DND-41 (cell line): ENCODE measurements at places on chromosomes 11 and 22.

- H3K27ac ChIP-seq, result no peak overlapping the region
- no peaks in the 10 kb centered on the region for H3K4me1 ChIP-seq
- H3K36me3 ChIP-seq, result no peaks in the 10 kb centered on the region
- DNase-seq, result no peak
- peaks cover 3% of the 10 kb centered on the region for H3K27me3 ChIP-seq
Observed at GRCh38 chr11:9180784-9181183, 84.4 kb downstream of the DENND5A start.

DNA sequence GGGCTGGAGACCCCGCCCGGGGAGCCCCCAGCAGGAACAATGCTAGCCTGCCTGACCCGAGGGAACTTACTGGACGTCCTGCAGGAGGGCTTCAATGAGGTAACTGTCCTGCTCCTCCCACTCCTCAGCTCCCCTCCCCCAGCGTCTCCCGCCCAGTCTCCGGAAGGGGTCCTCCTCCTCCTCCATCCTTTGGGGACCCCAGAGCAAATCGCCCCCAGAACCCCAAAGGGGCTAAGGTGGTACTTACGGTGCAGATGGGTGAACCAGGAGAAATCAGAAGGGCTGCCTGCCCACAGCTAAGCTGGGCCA, 272 bp downstream of the DIXDC1 start:
- no peak for DNase-seq
- H3K27ac ChIP-seq, result no peak overlapping the region
- peaks cover 28% of the 10 kb centered on the region for H3K4me1 ChIP-seq
- no peak overlapping the region for H3K4me3 ChIP-seq
- no peaks in the 10 kb centered on the region for H3K27me3 ChIP-seq
- no peaks in the 10 kb centered on the region for H3K36me3 ChIP-seq

DNA sequence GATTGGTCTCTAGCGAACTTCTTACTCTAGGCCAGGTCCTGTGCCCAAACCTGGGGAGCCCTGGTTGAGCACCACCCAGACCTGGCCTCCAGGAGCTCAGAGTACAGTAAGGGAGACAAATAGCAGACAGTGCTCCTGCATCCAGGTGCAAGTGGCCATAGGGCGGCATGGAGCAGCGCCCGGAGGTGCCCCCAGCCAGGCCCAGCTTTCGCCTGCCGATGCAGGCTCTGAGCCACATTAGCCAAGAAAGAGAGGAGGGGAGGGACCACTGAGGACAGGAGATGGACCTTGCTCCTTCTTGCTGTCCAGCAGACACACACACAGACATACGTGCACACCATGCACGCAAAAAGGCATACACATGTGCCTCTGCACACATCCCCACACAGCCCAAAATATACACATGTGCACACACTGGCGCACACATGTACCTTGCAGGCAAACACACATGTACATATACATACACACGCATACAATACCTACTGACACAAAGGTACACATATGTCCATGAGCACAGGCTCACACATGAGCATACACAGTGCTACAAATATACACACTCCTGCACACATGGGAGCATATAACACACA, 68.7 kb upstream of the FGF3 start:
- peaks cover 4% of the 10 kb centered on the region; the same call in 1 of the 2 replicates for H3K4me1 ChIP-seq
- H3K27ac ChIP-seq, result no peak overlapping the region
- no peaks in the 10 kb centered on the region for H3K36me3 ChIP-seq
- DNase-seq, result no peak

DNA sequence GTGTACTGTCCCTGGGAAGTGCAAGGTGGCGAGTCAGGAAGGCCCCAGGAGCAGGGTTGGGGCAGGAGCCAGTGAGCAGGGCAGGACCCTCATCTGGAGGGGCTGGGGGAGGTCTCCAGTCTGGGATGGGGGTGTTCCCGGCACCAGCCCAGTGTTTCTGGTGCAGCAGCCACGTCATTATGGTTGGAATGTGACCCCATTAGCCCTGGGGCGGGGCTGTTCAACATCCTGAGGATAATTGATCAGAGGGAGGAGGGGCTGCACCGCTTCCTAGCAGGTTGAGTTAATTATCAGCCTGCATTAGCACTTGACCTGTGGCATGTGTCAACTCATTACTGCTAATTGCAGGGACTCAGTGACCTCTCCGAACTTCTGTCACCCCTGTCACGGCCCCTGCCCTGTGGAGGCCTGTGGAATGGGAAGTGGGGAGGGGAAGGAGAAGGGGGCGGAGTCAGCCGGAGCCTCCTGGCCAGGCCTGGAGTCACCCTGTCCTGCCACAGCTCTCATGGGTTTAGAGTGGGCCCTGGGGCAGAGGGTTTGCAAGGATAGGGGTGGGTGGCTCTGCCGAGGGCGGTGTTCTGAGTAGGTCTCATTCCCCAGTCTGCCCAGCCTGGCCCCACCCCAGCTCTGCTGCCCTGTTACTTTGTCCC, 52.8 kb upstream of the CCDC188 start:
- no peak for DNase-seq
- H3K4me1 ChIP-seq, result peaks cover 19% of the 10 kb centered on the region

DNA sequence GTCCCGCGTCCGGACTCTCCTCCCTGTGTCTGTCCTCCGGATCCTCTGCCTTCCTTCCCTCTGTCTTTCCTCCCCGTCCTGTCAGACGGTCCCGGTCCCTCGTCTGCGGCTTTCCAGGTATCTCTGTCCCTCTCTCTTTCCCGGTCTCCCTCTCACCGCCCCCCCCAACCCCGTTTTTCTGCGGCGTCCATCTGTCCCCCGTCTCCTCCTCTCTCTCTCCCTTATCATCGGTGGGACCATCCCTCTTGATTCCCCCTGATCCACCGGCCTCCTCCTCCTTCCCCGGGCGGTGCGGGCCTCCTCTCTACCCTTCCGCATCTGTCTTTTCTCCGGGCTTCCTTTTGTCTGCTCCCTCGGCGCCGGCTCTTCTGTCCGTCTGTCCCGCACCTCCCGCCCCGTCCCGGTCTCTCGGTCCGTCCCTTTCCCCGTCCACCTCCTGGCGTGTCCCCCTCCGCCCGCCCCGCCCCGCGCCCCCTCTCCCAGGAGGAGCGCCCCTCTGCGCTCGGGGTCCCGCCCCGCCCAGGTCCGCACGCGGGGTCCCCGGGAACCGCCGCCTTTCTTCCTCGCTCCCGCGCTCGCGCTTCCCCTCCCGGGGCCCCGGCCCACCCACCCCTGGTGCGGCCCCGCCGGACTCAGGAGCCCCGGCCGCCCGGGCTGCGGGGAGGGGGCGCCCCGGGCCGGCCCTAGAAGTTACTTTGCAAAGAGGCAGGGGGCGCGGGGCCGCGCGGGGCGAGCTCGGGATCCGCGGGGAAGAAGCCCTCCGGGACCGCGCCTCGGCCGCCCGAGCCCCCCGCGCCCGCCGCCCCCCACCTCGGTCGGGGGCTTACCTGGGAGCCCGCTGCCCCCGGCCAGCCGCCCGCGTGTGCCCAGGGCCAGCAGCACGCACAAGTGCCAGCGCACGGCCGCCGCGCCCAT, 568 bp downstream of the SCUBE1 start:
- H3K36me3 ChIP-seq, result no peaks in the 10 kb centered on the region
- H3K4me3 ChIP-seq, result no peak overlapping the region
- H3K4me1 ChIP-seq, result no peaks in the 10 kb centered on the region
- DNase-seq, result no peak
- H3K27me3 ChIP-seq, result no peaks in the 10 kb centered on the region
- H3K27ac ChIP-seq, result no peak overlapping the region

- DNase-seq, result no peak
- no peaks in the 10 kb centered on the region for H3K27me3 ChIP-seq
- no peaks in the 10 kb centered on the region for H3K4me1 ChIP-seq
- no peak overlapping the region for H3K27ac ChIP-seq
- no peaks in the 10 kb centered on the region for H3K36me3 ChIP-seq
Observed at GRCh38 chr11:102177974-102178631, 67.9 kb downstream of the YAP1 start.

- H3K4me1 ChIP-seq, result no peaks in the 10 kb centered on the region
- H3K27me3 ChIP-seq, result peaks cover 2% of the 10 kb centered on the region
- no peak overlapping the region for H3K27ac ChIP-seq
- no peaks in the 10 kb centered on the region for H3K36me3 ChIP-seq
- no peak overlapping the region for H3K4me3 ChIP-seq
Observed at GRCh38 chr11:130668751-130669150, 220.3 kb downstream of the ADAMTS15 start.

DNA sequence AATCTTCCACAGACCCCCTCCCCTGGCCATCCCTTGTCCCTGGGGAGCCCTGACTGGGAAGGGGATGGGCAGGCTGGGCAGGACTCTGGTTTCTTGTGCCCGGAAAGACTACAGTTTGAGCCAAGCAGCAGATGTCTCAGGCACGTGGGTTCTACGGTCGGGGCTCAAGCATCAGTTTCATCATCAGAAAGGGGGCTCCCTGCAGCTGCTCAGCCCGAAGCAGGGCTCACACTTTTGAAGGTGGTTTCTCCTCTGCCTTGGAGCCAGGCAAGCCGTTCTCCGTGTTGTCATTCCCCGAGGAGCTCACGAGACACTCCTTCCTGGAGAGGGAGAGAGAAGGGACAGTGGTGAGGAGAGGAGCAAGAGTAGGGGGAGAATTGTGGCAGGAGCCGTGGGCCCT, 15.8 kb downstream of the SCN4B start:
- peaks cover 33% of the 10 kb centered on the region for H3K27me3 ChIP-seq
- no peak overlapping the region for H3K4me3 ChIP-seq
- DNase-seq, result no peak
- no peaks in the 10 kb centered on the region for H3K4me1 ChIP-seq

DNA sequence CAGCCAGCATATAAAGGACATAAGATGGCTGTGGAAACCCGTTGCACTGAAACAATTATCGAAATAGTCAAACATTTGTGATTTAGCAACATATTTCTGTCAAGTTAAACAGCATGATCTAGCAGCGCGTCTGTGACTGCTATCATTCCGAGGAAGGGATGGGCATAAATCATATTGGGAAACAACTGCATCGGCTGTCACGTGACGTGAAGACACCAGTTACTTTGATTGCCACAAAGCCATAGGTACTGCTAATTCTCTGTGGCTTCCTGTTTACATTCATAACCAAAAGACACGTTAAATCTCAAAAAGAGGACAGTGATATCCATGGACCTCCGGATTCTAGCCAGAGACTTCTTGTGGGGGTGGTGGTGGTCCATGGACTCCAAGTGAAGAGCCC, 87.8 kb downstream of the CACNA1I start:
- H3K4me3 ChIP-seq, result no peak overlapping the region
- H3K4me1 ChIP-seq, result peaks cover 8% of the 10 kb centered on the region
- H3K36me3 ChIP-seq, result no peaks in the 10 kb centered on the region
- no peaks in the 10 kb centered on the region for H3K27me3 ChIP-seq
- no peak overlapping the region for H3K27ac ChIP-seq

DNA sequence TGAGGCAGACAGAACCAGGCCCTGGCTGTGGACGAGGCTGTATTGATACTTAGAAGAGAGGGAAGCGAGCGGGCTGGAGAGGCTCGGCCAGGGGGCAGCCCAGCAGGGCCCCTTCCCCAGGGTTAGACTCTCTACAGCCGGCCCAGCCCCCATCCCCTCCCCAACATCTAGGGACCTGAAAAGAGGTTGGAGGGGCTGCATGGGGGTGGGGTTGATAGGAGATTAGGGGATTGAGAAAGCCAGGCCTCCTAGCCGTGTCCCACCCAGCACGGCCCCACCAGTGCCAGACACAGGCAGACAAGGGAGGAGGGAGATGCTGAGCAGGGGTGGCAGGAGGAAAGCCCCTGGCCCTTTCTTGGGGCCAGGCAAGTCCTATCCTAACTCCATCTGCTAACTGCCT, 5.7 kb downstream of the LSP1 start:
- H3K27ac ChIP-seq, result no peak overlapping the region
- no peaks in the 10 kb centered on the region; the same call in 1 of the 2 replicates for H3K36me3 ChIP-seq
- H3K4me1 ChIP-seq, result peaks cover 4% of the 10 kb centered on the region
- no peaks in the 10 kb centered on the region for H3K27me3 ChIP-seq

- no peak within 1 kb of the TSS for H3K27ac ChIP-seq
- no peak for DNase-seq
- H3K4me3 ChIP-seq, result no peak within 1 kb of the TSS
- H3K4me1 ChIP-seq, result no peaks in the 10 kb centered on the region
Observed at GRCh38 chr11:75668451-75669297, at the start of gene MAP6. MAP6 (minus strand) TSS chr11:75669038; CDS start chr11:75668369, 669 bp downstream.

DNA sequence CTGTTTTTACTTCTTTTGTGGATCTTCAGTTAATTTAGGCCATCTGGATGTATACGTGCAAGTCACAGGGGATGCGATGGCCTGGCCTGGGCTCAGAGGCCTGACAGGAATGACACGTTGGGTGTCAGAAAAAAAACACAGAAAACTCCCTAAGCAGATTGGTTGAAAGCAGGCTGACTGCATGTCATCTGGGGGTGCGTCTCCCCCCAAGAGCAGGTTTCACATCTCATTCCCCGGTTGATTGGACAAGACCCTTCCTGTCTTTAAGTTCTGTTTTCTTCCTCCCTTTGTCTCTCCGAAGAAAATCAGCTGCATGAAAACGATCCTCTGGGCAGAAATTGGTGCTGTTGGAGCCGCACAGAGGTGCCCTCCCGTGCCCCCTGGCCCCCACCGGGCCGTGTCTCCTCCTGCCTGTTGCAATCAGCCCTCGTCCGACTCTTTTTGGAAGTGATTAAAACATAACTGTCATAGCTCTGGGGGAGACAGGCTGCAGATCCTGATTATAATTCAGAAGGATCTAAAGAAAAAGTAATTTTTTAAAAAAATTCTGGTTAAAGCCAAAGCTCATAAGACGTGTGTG, 71.8 kb upstream of the PARVG start:
- H3K27ac ChIP-seq, result no peak overlapping the region
- H3K4me1 ChIP-seq, result no peaks in the 10 kb centered on the region
- H3K36me3 ChIP-seq, result no peaks in the 10 kb centered on the region
- peaks cover 2% of the 10 kb centered on the region for H3K27me3 ChIP-seq

DNA sequence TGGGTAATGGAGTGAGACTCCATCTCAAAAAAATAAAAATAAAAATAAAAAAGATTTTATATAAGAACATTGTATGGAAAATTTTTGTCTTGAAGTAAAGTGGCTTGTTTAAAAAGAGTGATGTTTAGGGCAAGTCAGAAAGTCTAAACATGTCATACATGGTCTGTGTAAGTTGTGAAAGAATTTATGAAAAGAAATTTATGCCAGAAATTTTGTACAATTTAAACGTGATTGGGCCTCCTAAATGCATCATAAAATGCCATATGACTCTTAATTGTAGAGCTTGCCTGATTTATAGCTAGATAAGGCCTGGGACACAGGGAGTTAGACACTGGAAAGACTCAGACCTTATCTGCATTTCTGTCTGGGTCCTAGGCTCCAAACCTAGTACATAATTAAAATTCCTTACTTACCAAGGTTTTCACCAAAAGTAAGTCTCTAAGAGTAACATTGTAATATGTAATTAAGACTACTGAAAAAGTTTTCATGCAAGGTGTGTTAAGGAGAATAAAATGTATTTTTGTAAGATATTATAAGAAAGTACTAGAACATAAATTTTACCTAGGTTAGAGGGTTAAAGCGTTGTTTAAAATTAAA, 110.5 kb downstream of the AASDHPPT start:
- DNase-seq, result no peak
- H3K27me3 ChIP-seq, result no peaks in the 10 kb centered on the region
- no peaks in the 10 kb centered on the region for H3K4me1 ChIP-seq
- H3K4me3 ChIP-seq, result no peak overlapping the region
- no peaks in the 10 kb centered on the region for H3K36me3 ChIP-seq
- H3K27ac ChIP-seq, result no peak overlapping the region

GRCh38 chr11:117089685-117090084, 8.5 kb downstream of the SIK3 start:
- no peak for DNase-seq
- no peaks in the 10 kb centered on the region for H3K4me1 ChIP-seq
- no peaks in the 10 kb centered on the region for H3K36me3 ChIP-seq
- H3K27me3 ChIP-seq, result no peaks in the 10 kb centered on the region
- no peak overlapping the region for H3K27ac ChIP-seq

GRCh38 chr11:80443177-80443576, 1002.3 kb upstream of the TENM4 start:
- H3K4me1 ChIP-seq, result no peaks in the 10 kb centered on the region
- H3K36me3 ChIP-seq, result no peaks in the 10 kb centered on the region
- H3K27me3 ChIP-seq, result no peaks in the 10 kb centered on the region
- no peak overlapping the region for H3K27ac ChIP-seq
